Parietal lobe (tissue), 2 donors: ENCODE measurements at places on chromosomes 16 and 17. TPM values are rescaled to one million over a fixed set of nuclear protein-coding genes. Genes with fewer than 3 reads are reported as not detected.

CLDN9 gene
- total RNA-seq: not detected

ABCA8 gene
- 3.8 TPM for total RNA-seq

TPSG1 gene
- total RNA-seq: not detected

ZNF48 gene
- 31.0 TPM for total RNA-seq

OTOA gene
- 1.9 TPM for total RNA-seq

CLEC3A gene
- not detected for total RNA-seq

KRTAP17-1 gene
- total RNA-seq: not detected

SLC38A8 gene
- not detected for total RNA-seq

CCDC200 gene
- total RNA-seq: not detected

LGALS9 gene
- 2.8 TPM for total RNA-seq

KCNJ16 gene
- total RNA-seq: 2.5 TPM

DBF4B gene
- 7.5 TPM for total RNA-seq

MT1M gene
- total RNA-seq: 1.3 TPM

NPIPA3 gene
- 3.8 TPM for total RNA-seq

HAP1 gene
- total RNA-seq: 0.31 TPM

CD300H gene
- not detected for total RNA-seq

SETD1A gene
- total RNA-seq: 5.0 TPM

GCGR gene
- total RNA-seq: not detected

CD300E gene
- not detected for total RNA-seq

ANKS4B gene
- not detected for total RNA-seq

ADAP2 gene
- 5.9 TPM for total RNA-seq

OR1F1 gene
- total RNA-seq: 0.94 TPM

TBC1D3L gene
- total RNA-seq: 22.5 TPM

ARSG gene
- 6.9 TPM for total RNA-seq

GPS1 gene
- total RNA-seq: 78.9 TPM

CHD9NB gene
- total RNA-seq: not detected

GINS2 gene
- total RNA-seq: 7.5 TPM

RGS11 gene
- total RNA-seq: 21.0 TPM

ATP2A1 gene
- 0.63 TPM for total RNA-seq

GLIS2 gene
- total RNA-seq: 4.7 TPM

IRX3 gene
- total RNA-seq: not detected

AIPL1 gene
- total RNA-seq: not detected

MT4 gene
- not detected for total RNA-seq

MYH13 gene
- total RNA-seq: not detected

CSH1 gene
- not detected for total RNA-seq

SMIM36 gene
- not detected for total RNA-seq

CYBC1 gene
- 35.4 TPM for total RNA-seq

CHD9 gene
- total RNA-seq: 288 TPM

EFCAB5 gene
- 4.1 TPM for total RNA-seq

PRSS21 gene
- not detected for total RNA-seq

HS3ST3A1 gene
- 0.31 TPM for total RNA-seq

LDHD gene
- total RNA-seq: 1.6 TPM

SDR42E2 gene
- not detected for total RNA-seq

ZNF689 gene
- total RNA-seq: 11.0 TPM

DUSP3 gene
- 38.2 TPM for total RNA-seq

PLA2G10 gene
- total RNA-seq: not detected
